ENCODE measurements at places on chromosomes 12 and 14. TPM values are rescaled to one million over a fixed set of nuclear protein-coding genes. Genes with fewer than 3 reads are reported as not detected.

The TPPP2 gene
- total RNA-seq = not detected

DNA sequence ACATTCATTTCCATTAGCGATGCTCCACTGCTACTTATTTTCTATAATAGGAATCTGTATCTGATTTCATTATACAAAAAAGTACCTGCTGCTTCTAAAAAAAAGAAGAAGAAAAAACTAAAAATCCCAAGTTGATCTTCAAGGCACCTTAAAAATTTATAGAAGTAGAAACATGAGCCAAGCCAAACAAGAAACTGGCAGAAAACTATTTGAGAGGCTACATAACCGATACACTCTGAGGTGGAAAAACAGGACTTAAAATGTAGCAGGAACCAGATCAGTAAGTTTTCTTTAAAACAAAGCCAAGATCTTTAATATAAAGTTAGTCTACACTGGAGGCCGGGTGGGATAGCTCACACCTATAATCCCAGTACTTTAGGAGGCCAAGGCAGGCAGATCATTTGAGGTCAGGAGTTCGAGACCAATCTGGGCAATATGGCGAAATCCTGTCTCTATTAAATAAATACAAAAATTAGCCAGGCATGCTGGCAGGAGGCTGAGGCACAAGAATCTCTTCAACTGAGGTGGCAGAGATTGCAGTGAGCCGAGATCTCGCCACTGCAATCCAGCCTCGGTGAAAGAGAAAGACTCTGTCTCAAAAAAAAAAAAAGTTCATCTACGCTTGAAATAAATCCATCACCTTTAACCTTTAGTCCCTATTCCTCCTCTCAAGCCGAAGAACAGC is 278.6 kb downstream of the MED13L start:
- DNase-seq = no peak

DNA sequence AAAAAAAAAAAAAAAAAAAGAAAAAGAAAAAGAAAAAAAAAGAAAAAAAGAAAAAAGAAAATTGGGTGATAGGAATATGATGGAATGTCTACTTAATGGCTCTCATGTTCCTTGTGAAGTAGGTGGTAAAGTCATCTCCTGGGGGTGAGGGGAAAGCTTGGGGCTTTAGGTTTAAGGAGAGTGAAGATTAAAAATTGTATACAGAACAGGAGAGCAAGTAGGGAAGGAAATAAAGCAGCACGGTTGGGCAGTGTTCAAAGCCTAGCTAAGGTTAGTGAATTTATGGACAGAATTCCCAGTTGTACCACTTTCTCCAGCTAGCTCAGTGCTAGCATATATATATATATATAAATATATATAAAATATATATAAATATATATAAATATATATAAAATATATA is 40.0 kb upstream of the SLC2A13 start:
- no peak for DNase-seq

DNA sequence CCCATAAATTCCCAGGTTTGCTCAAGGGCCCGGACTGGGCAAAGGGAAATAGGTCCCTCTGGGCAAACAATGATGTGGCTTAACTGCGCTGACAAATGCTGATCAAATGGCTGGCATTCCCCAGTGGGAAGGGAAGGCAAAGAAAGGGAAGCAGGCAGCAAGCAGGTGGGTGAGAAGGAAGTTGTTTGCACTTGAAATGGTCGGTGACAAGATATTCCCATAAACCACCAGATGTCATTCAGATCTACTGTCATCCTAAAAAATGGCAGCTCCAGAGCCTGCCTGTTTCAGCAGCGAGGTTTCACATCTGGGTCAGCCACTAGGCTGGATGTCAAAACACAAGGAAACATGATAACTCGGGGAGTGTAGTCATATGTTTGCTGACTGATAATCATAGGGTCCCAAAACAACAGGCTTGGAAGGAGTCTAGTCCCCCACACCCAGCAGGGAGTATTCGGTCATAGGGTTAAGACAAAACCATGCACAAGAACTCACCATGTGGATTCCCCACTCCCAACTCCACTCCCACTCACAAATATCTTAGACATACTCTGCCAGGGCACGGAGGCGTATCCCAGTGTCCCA is 37.9 kb upstream of the MDM1 start:
- DNase-seq = no peak

DNA sequence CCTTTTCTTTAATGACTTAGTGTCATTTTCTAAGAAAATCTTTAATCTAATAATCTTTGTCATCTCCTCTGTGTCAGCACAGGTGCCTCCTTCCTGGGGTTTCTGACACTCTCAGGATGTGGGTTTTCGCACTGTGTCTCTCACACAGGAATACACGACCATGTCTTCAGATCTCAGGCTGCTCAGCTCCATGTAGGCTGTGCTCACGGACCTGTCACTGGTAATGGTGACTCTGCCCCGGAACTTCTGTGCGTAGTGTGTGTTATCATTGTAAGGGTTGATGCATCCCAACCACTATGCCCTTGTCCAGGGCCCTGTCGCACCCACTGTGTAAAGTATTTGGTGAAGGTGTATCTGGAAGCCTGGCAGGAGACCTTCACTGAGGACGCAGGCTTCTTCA is 647.8 kb downstream of the TMEM121 start:
- DNase-seq = peak; percentile 48

GRCh38 chr12:32501835-32502333 is 102.5 kb downstream of the FGD4 start:
- DNase-seq = no peak

The INSM2 gene
- not detected for total RNA-seq

The KRT77 gene
- 0.20 TPM for total RNA-seq

The CLEC12A gene
- total RNA-seq = 0.22 TPM

The CCDC197 gene
- not detected for total RNA-seq

DNA sequence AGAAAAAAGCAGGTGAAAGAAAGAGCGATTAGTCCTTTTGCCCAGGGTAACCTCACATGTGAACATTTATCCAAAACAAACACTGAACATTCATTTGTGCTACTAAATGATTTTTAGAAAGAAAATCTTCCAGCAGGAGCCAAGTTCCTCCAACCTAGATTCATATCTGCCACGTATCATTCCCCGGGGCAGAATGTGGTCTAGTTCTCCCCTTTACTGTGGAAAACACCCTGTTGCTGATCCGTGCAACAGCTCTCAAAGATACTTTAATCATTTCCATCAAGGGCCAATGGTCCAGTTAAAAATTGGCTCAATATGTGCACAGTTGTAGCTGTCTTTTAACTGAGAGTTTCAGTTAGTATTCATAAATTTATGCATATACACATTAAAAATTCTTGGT is 479.1 kb downstream of the ATP23 start:
- DNase-seq = no peak
